ENCODE measurements at places on chromosomes 7 and 10.
A peak's percentile ranks its signal among the peaks of the same experiment; 100 is the strongest.

DNA sequence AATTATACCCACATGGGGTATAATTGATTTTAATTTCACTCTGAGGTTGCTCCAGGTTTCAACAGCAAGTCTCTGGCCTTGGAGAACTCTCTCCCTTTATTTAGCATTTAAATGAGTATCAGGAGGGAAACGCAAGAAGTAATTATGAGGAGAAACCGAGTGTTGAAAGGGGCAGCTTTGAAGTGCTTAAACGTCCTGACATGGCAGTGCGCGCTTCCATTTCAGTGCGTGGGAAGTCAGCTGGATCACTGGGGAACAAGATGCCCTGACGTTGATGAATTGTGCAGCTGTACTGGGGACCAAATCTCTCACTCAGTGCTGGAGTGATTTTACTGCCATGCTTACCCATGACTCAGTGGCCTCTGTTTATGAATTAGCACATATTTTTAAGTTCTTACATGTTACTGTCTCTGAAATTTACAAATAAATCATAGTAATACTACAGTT, 106.0 kb upstream of the PRR15 start:
- no peak for DNase-seq

DNA sequence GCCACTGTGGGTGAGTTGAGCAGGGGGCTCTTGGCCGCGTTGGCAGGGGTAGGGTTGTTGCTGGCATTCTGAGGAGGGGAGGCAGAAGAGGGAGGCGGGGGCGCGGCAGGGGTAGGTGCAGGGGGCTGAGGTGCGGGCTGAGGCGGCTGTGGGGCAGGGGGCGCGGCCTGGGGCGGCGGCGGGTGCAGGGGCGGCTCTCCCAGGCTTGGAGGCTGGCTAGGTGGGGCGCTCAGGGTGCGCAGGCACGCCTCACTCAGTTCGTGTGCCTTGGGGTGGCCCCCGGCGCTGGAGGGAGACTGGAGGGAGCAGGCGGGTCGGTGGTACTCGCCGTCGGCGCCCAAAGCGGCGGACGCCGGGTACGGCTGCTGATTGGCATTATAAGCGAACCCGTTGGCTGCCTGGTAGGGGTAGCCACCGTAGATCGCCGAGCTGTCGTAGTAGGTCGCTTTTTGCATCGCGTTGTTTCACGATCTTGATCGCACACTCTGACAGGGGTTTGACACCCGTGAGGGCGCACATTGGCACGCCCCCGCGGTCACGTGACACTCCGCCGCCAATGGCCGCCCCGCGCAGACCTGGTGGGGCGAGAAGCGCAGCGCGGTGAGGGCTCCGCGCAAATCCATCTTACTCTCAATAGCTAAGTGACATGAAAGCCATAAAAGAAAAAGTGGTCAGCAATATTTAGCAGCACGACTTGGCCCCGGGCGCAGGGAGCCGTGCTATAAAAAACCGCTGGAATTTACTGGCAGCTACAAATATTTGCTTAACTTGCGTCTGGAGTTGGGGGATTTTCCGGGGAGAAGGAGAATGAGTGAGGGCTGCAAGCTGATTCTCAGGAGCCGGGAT, 7.9 kb upstream of the HOXA2 start:
- peak; percentile 67 for DNase-seq

GRCh38 chr10:19848226-19848985, 32.2 kb downstream of the PLXDC2 start:
- no peak for DNase-seq

DNA sequence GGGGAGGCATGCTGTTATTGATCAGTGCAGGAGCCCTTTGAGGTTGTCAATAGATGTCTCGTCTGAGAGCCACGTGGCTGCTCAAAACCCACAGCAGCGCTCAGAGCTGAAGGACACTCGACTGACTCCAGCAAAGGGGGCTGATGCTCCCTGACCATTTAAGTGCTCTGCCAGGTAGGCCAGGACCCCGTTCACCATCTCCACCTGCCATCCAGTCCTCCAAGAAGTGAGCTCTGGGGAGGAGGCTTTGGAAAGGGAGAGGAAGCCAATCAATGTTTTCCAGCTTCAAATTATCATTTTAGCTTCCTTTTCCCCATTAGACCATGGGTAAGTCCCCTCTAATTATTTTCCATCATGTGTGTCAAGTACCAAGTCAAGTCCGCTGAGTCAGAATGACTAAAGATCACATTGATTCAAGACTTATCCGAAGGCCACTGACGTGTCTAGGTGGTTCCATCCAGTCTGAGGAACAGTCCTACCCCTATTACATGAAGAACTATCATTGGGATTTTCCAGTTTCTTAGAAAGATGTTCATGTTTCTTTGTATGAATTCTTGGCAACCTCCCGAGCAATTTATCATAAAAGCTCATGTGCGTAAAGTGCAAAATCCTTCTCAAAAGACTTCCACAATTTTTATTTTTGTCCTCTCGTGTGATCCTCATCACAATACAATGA, 302.6 kb upstream of the LYZL1 start:
- DNase-seq, result no peak

DNA sequence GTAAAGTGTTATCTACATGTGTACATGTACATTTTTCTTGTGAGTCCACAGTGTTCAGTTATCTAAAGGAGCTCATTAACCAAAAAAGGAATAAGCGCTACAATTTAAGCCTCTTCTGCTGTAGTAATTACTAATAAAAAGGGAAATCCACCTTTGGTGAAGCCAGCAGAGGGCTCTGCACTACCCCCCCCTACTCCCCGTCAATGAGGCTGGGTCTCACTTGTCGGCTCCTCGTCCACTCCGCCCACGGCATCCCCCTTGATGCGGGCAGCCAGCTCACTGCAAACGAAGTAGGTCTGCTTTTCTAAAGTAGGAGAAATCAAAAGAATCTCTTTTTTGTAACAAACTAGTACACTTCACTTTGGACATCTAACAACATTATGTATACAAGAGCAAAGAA, 4.7 kb upstream of the WASHC2A start:
- no peak for DNase-seq

- peak; percentile 55 for DNase-seq
These were observed 349.2 kb downstream of the HGF start for GRCh38 chr7:81420526-81421226.

- peak; percentile 56 for DNase-seq
These were observed 123.4 kb downstream of the NT5C2 start for GRCh38 chr10:103069453-103070331.

DNA sequence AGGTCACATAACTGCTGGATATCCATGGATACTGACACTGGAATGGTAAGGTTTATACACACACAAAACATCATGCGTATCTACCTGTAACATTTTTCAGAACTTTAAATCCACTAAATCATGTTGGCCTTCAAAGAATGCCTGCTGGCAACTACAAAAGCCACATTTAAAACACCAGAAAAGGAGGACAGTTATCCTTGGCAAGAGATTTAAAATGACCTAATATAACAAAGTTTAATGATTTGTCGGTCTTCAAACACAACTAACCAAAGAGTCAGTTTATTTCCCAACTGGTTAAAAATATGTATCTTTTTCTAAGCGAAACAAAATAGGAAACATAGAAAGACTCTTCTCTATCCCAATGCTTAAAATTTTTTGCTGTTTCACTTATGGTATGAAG, 24.0 kb downstream of the WAPL start:
- no peak for DNase-seq

GRCh38 chr7:153090209-153090608, 330.7 kb downstream of the ACTR3B start:
- DNase-seq, result no peak

DNA sequence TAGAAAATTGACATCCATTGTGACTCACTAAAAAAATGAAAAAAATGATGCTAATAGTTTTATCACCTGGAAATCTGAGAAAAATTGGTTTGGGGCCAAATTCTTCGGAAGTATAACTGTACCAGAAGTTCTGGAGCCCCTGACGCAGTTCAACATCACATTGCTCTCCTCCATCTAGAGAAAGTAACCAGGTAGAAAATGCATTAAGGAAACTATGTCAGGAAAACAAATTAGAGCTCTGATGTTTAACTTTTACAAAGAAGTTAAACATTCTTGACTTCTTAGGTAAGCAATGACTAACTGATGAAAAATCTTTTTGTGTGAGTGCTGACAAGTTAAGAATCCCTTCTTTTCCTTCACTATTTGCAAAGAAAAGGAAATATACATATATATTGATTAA, 61.1 kb upstream of the TMEM196 start:
- DNase-seq, result no peak

GRCh38 chr7:56097700-56098099, 4.9 kb upstream of the PHKG1 start:
- DNase-seq, result no peak

GRCh38 chr7:22385326-22385725, 28.4 kb upstream of the RAPGEF5 start:
- DNase-seq, result no peak

- no peak for DNase-seq
These were observed 30.0 kb downstream of the SGMS1 start for GRCh38 chr10:50593523-50594376.

- no peak for DNase-seq
These were observed 75.3 kb downstream of the SVOPL start for GRCh38 chr7:138625849-138626230.

- DNase-seq, result no peak
These were observed 216.6 kb downstream of the KCNMA1 start for GRCh38 chr10:77420947-77421523.

GRCh38 chr10:123500110-123500509, 166.0 kb upstream of the GPR26 start:
- DNase-seq, result no peak

GRCh38 chr7:19707240-19707639, 1.6 kb downstream of the POLR1F start:
- no peak for DNase-seq

DNA sequence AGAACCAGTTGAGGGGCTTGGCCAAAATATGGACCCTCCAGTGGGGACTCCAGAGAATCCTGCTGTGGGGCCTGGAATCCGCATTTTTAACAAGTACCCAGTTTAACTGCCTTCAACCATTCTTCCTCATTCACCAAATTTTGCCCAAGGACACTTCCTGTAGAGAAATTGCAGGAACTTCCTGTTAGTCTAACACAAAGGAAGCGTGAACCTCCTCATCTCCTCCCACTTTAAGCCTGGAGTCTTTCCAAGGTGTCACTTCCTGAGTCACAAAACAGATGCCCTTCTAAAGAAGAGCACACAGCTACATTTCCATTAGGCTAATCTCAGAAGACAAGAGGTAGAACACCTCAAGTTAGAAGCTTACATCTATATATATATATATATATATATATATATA, 188.4 kb downstream of the PPP1R17 start:
- DNase-seq, result no peak

DNA sequence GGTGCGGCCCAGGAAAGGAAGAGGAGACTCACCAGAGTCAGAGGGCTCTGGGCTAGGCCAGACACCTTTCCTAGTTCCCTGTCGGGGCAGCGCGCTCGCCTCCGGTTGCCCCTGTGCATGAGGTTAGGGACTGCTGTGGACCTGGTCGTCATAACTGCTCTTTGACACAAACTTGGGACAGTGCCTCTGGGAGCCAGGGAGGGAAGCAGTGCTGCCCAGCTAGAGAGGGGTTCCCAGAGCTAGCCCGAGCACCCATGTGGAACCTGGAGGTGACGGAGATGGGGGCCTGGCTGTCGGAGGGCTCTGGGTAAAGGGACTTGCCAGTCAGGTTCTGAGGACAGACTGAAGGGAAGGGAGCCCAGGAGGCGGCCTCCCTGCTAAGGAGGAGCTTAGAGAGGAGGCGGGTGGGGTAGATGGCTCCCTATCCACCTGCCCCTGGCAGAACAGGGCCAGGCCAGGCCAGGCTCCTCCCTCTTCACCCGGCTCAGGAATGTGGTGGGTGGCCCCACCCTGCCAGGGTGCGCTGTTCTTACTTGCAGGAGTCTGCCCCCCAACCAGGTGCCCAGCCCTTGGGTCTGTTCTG, 29.7 kb downstream of the AGAP3 start:
- no peak for DNase-seq

- peak; percentile 41 for DNase-seq
These were observed 15.5 kb downstream of the SVIL start for GRCh38 chr10:29619241-29619669.
